Stimulated activated CD4-positive, alpha-beta T cell treated with anti-CD3 and anti-CD28 coated beads, TNF-alpha, amount 100 ng/mL, for 1 hour (primary cell): ENCODE measurements at places on chromosomes 7 and 10.

GRCh38 chr7:4297165-4297917 lies 384.8 kb upstream of the FOXK1 start:
- DNase-seq: no peak

DNA sequence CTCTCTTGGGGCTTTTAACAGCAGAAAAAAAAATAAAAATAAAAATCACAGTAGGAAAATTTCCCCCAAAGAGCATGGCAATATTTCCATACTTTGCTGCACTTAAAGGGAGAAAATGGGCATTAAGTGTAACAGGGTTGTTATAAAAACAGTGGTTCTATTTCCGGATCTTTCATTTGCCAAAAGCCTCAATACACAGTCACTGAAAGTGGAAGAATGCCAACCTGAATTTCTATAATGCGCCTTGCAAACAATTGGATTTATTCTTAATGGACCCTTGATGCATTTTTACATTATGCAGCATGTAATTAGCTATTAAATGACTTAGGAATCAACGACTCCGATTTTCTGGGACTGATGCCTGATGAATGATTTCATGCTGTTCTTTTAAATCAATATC lies 127.6 kb upstream of the NANOS1 start:
- no peak for DNase-seq

DNA sequence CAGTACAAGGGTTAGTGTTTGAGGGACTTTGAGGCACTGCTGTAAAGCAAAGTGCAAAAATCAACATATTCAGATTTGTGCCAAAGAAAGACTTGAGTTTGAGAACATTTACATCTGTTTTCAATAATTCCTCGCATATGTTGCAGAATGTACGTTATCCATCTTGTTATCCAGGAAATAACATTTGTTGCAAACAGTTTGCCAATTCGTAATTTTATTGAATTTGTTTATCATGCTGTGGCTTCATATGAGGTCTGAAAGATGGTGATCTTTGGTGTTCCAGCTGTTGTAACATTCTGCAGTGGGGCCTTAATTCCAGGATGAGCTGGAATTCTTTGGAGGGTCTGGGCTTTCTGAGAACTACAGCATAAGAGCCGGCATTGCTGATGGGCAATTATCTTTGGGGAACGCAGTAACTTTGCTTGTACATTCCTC lies 396.2 kb downstream of the LRMDA start:
- DNase-seq: no peak

- DNase-seq: peak; percentile 70
These were observed 5.3 kb downstream of the SRGN start for GRCh38 chr10:69092959-69093850.

DNA sequence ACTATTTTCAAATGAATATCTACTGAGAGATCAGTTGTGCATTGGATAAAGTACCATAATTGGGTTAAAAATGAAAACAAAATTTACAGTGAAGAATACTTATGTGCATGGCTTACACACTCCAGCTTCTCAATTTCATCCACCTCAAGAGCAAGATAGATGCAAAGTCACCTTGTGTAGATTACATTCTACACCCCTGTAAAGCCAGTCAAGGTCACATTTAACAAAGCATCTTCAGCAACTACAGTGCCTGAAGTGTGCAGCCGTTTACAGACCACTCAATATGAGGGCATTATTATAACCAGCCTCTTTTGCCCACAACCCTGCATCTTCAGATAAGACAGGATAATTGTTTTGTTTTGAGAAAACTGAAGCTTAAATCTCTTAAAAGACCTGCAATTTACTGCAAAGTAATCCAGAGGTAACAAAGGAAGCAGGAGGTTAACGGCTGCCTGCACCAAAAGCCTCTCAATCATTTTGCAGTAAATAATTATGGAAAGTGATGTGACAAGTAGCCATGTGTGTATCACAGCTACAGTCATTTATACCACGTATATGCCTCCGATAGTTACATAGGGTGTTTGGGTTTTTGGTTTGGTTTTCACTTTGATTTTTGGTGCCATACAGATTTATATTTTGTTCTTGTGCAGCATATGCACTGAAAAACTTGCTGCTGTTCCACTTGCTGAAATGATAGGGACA lies 4.9 kb downstream of the PURB start:
- no peak for DNase-seq

DNA sequence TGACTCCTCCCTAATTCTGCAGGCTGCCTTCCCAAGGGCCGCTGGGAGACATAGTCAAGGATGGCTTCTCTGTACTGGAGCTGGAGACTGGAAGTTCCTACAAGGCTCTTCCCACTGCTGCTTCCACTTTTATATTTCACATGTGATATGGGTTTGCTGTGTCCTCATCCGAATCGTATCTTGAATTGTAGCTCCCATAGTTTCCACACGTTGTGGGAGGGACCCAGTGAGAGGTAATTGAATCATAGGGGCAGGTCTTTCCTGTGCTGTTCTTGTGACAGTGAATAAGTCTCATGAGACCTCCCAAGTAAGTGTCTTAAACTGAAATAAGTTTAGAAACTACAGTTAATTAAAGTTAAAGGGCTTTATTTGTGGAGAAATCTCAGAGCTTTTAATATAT lies 47.0 kb upstream of the BICC1 start:
- no peak for DNase-seq

DNA sequence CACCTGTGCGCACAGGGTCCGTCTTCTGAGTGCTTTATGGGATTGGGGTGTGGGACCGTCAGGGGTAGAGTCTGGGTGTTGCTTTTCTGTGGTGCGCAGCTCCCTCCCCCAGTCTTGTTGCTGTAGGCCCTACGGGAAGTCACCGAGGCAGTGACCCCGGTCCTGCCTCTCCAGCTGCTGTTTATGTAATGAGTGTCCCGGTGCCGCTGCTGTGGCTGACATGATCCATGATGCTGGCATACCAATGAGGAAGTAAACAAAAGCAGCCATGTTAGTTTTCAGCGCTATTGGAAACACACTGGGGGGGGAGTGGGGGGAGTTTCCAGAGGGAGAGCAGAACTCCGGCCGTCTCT lies 1.1 kb downstream of the TRIM8 start:
- DNase-seq: no peak

DNA sequence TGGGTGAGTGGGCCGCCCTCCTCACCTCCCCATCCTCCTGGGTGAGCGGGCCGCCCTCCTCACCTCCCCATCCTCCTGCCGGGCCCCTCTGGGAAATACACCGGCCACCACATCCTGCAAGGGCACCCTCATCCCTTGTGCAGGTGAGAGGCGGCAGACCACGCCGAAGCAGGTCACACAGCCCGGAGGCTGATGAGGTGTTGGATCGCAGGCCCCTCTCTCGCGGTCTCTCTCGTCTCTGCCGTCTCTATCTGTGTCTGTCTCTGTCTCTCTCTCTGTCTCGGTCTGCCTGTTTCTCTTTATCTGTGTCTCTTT lies 30.8 kb upstream of the FOXL3 start:
- no peak for DNase-seq

- no peak for DNase-seq
These were observed 62.4 kb upstream of the LRRC18 start for GRCh38 chr10:49001870-49002672.

- DNase-seq: no peak
These were observed 77.3 kb downstream of the PARD3 start for GRCh38 chr10:34737772-34738169.

- peak; percentile 16 for DNase-seq
These were observed 47.3 kb downstream of the MYPN start for GRCh38 chr10:68156373-68157185.

GRCh38 chr10:6411436-6411835 lies 168.6 kb downstream of the PRKCQ start:
- no peak for DNase-seq

- DNase-seq: no peak
These were observed 54.5 kb downstream of the NEURL1 start for GRCh38 chr10:103548006-103548405.

GRCh38 chr10:8700689-8701088 lies 646.2 kb downstream of the GATA3 start:
- DNase-seq: no peak

DNA sequence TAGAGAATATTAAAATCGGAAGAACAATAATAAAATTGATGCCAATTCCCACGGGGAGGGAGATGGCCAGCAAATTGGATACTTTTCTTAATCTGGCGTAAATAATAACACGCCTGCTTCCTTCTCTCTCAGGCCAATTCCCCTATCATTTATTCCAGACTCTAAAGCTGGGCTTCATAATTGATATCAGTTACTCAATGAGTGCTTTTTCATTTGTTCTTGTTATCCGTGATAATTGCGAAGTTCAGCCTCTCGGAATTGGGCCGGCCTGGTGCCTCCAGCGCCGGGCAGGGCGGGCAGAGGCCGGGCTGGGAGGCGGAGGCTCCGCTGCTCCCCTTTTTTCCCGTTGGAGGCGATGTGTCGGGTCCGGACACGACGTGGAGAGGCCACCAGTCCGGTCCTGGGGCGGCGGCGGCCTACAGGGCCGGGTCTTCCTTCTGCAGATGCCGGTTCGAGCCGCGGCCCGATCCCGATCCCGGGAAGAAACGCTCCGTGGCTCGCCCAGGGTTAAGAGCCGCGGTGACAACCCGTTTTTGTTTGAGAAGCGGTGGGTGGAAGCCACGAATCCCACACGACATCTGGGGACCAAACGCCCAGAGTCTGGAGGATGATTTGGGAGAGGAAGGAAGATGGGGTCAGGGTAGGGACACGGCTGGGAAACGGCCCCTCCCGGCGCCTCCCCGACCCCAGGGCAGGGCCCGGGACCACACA lies 13.6 kb downstream of the UNCX start:
- no peak for DNase-seq

DNA sequence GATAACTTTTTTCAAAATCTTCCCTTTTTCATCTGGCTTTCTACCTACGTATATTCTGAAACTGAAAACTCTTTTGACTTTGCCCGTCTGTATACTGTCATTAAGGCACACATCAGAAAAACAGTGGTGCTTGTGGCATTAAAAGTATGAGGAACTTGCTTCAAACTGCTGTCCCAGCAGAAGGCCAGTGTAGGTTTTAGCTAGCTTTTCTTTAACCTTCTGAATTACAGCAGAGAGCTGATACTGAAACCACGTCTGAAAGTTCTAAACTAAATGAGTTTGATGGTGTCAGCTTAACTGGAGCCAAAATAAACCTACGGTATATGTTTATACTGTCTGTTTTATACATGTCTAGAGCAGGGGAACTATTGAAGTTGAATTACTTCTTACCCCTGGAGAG lies 283.4 kb downstream of the TFEC start:
- no peak for DNase-seq

DNA sequence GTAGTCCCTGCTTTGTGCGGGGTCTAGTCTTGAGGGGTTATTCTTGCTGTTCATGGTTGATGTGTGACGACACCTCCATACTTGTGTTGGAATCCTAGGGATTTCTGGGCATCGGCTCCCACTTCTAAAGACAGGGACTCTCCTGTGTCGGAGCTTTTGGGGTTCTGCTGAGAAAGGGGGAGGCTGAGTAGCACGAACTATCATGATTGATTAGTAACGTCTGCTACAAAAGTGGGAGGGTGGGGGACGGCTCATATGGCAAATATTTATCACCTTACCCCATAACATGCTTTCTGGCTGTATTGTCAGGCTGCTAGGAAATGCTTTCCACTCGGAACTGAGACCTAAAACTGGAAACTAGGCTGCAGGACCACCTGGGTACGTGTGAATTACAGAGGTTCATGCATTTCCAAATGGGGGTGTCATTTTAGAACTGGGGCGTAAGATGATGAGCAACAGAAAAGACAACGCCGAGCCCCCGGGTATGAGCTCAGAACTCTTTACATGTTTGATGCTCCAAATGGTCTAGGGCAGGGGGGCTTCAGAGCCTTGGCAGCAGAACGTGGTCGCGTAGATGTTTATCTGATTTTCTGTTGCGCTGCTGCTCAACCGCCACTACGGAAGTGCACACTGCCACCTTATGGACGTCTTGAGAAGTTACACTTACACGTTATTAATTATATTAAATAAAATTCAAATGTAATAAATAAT lies 15.1 kb upstream of the NME8 start:
- DNase-seq: no peak

DNA sequence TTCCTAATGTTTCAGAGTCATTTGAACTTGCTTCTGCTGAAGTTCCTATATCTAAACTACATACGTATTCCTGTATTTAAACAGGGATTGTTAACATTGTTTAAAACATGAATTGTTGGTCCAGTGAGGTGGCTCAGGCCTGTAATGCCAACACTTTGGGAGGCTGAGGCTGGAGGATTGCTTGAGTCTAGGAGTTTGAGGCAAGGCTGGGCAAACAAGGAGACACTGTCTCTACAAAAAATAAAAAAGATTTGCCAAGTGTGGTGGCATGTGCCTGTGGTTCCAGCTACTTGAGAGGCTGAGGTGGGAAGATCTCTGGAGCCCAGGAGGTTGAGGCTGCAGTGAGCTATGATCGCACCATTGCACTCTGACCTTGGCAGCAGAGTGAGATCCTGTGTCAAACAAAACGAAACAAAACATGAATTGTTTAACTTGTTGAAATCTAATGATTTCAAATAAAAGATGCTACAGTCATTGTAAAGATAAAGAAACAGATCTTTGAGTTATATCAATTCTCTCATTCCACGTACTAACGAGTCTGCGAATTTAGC lies 809.4 kb downstream of the TYW1 start:
- no peak for DNase-seq

DNA sequence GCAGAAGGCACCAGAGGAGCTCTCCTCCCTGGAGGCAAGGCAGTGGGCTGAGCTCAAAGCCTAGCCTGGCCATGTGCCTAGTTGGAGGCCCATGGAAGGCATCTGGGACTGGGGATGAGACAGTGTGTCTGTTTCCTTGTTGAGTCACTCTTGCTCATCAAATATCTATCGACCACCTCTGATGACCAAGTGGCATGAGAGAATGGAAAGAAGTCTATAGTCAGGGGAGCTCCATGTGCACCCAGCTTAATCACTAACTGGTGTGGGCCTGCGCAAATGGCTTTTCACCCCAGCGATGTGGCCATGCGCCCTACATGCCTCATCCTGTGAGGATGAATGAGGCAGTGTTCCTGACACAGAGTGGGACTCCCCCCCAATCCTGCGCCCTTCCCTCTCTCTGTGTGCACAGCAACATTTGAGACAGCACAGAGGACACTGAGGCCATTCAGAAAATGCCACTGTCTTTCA lies 229.9 kb downstream of the RPS24 start:
- DNase-seq: no peak

GRCh38 chr7:44161371-44161770 lies 20.2 kb upstream of the MYL7 start:
- no peak for DNase-seq

GRCh38 chr7:157432957-157433576 lies 96.3 kb downstream of the DNAJB6 start:
- DNase-seq: no peak

- DNase-seq: no peak
These were observed 57.3 kb upstream of the SMIM30 start for GRCh38 chr7:113175525-113176104.
